Right kidney (tissue), 9 donors: ENCODE measurements at places on chromosomes 12 and 14.

GRCh38 chr14:74510959-74511409 is 17.4 kb downstream of the ISCA2 start:
- no peak for DNase-seq

GRCh38 chr12:98420461-98420860 is 94.9 kb upstream of the TMPO start:
- no peak for DNase-seq

DNA sequence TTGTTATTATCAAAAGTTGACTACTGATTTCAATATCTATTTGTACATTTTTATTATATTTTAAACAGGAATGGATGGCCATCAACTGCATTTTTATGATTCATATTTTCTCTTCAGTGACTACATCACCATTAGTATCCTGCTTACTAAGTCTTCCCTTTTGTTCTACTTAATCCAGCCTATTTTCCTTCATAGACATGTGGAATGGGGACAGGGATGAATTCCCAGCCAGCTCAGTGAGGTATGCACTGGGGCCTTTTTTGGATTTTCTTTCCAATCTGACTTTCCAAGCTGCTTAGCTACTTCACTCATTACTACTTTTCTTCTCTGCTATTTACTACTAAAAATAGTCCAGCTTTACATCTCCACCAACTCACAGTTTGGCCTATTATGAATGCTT is 38.4 kb downstream of the AKAP6 start:
- no peak for DNase-seq

- no peak for DNase-seq
Observed at GRCh38 chr12:3218228-3219171, 141.3 kb downstream of the TSPAN9 start.
